ENCODE measurements at places on chromosomes 6 and 20. TPM values are rescaled to one million over a fixed set of nuclear protein-coding genes. Genes with fewer than 3 reads are reported as not detected.

ZNF165 gene
- 3.5 TPM for polyA plus RNA-seq

- DNase-seq, result peak; percentile 92
Measured at GRCh38 chr20:63707558-63708300, at the start of the genes ARFRP1 and ZGPAT. TSS of gene ARFRP1 (minus strand) at chr20:63707976. CDS start at chr20:63707091, 885 bp downstream. TSS of gene ZGPAT (plus strand) at chr20:63708039. CDS start at chr20:63708581, 542 bp downstream.

GRCh38 chr20:48454671-48455490 is 372.9 kb downstream of the PREX1 start:
- DNase-seq, result no peak

DNA sequence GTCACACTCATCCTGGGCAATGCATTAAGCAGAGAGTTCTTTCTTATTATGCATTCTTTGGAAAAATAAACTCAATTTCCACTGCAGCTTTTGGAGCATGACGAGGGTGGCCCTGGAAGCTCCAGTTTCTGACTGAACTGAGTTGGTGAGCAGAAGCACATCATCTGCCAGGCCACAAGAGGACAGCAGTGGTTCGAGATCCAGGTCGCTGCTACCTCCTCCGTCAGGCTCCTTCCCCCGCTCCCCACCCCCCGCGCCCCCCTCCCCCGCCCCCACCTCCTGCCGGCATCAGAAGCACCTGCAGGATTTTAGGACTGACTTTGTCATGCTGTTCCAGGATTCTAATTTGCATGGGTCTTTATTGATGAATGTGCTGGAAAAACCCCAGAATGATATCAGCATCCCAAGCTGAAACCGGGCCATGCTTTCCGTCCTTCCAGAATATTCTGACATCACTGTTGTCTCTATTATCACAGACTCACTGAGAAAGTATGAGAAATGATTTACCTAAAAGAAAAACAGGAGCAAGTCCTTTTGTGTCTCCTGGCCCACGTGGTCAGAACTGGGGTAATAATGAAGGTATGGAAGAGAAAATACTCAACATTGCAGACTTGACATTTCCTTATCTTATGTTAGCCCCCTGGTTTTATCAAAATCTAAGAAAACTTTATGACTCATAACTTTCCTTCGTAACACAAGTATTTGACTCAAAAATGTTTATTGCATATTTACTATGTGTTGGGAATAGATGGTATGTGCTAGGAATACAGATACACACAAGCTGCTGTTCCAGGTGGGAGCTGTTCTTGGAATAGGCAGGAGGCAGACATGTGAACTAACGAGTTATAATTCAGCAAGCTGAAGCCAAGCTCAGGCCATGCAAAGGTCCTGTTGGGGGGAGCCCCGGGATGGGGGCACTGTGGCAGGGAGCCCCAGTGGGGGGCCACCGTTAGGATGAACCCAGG is 220.2 kb upstream of the EXOC2 start:
- no peak for DNase-seq

DNA sequence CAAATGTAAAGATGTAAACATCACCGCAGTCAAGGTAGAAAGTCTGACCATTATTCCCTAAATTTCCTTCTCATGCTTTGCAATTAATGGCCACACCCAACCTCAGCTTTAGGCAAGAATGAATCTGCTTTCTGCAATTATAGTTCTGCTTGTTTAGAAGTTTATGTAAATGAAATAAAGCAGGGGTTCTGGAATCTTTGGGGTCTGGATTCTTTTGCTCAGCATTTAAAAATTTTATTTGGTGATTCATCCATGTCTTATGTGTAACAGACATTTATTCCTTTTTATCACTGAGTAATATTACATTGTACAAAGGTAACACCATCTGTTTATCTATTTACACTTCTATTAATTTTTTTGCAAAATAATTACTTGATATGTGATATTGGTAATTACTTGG is 613.6 kb downstream of the UTRN start:
- no peak for DNase-seq

- DNase-seq, result no peak
Measured at GRCh38 chr20:47799116-47799715, 13.9 kb upstream of the SULF2 start.

DNA sequence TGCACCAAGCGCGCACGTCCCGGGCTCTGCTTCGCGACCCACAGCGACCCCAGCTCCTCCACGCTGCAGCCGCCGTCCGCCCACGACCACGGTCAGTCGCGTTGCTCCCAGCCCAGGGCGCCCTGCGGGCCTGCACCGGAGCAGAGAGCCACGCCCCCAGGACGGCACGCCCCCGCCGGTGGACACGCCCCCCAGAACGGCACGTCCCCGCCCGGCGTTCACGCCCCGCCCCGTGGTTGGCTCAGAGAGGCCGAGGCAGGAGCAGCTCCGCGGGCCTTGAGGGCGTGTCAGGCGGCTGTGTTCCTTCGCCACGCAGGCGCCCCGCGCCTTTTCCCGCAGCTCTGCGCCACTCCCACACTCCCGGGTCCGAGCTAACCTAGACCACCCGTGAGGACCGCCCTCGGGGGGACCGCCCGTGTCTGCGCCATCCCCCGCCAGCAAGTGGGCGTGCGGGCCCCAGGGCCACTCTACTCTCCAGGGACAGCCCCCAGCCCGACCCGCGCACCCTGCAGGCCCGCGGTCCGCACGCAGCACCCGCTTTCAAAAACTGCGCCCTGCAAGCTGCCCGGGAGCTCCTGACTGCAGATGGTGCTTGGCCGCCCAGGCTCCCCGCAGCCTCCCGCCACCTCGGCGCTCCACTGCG is at the start of gene RNASET2:
RNASET2 (minus strand) TSS at position 107 of the 643 bp plus-strand sequence. CDS start 368 bp downstream, outside the sequence.
- DNase-seq, result peak; percentile 96

MOG gene
- polyA plus RNA-seq, result not detected

DNA sequence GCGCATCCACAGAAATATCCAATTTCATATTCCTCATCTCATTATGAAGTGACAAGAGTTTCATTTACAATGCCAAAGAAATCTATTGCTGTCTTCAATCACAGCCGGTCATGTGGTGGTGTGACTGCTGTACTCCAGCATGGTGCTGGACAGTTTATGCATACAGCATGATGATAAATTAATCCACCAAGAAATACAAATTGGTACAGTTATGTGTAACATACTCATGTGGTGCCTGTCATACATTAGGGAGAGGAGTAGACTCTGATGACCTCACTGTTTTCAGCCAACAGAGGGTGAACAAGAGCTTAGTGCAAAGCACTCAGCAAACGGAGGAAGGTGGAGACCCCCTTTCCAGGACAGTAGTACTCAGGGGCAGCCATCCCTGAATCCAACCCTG is 178.4 kb upstream of the SYNDIG1 start:
- DNase-seq, result no peak

PRND gene
- 0.03 TPM for polyA plus RNA-seq

DNA sequence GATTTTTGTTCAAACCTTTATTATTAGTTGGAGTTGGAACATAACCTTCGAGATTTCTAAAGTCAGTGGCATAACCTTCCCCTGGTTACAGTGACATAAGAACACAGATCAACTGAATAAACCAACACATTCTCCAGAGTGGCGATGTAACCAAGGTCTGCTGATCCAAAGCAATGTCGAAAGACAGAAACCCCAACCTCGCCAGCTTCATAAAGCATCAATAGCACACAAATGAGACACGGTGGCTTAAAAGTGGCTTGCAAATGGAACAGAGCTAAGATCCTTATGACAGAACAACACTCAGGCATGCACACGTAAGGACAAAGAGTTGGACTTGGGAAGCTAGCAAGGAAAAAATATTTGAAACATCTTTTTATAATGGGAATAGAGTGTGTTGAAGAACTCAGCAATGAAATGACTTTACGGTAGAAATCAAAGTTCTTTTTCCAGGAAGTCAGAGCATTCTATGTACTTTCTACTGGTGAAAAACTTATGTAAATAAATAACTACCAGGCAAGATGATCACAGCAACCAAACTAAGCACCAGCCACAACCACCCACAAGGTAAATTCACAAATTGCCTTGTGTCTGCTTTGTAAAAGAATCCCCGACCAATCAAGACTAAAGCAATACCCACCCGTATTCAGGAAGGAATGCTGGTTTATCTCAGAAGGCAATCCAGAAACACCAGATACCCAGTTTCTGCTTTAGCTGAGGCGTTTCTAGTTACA is 61.0 kb upstream of the NHSL1 start:
- DNase-seq, result no peak

DNA sequence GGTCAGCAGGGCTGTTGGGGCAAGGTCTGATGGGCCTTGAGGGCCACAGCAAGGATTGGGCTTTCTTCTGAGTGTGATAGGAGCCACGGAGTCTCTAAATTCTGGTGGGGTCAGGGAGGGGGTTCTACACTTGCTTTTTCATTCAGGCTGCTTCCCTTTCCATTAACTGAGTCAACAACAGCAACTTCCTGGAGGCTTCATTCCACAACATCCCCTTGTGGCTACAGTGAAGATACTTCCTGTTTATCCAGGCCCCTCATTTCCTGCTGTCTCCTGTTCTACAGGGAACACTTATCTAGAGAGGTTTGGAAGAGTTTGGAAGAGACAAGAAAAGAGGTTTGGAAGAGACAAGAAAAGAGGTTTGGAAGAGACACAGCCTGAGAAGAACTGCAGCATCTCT is 144.8 kb upstream of the ENPP5 start:
- no peak for DNase-seq

GRCh38 chr6:2192976-2193375 is 52.4 kb downstream of the GMDS start:
- DNase-seq, result no peak

DNA sequence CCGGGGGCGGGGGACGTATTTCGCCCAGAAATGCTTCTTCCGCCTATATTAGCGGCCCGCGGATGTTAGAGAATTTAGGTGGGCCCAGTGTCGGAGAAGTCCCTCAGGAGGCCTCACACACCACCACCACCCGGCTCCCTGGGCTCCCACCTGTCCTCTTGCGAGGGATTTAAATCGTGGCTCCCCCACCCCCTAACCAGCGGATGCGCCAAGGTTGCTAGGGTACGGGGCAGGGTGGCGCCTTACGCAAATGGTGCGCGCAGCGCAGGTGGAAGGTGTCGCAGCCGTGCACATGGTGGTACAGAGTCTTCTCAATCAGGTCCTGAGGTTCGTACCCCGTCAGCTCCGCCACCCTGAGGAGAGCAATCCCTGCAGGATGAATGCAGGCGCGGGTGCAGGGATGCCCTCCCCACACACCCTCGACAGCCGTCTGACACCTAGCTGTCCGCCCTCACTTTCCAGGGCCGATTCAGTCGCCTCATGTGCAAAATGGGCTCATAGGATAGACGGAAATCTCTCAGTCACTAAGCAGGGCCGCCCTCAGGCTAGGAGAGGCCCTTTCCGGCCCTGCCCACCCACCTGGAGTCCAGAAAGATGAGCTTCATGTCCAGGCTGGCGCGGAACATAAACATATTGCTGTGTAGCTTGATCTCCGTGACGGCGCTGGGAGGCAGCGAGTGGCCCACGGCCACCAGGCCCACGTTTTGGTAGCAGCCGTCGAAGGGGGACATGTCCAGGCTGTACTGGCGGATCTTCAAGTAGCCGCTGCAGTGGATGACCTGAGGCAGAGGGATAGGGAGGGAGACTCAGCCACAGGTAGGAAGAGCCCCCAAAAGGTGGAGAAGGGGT is 16.6 kb downstream of the SIM1 start:
- peak; percentile 14 for DNase-seq

DNA sequence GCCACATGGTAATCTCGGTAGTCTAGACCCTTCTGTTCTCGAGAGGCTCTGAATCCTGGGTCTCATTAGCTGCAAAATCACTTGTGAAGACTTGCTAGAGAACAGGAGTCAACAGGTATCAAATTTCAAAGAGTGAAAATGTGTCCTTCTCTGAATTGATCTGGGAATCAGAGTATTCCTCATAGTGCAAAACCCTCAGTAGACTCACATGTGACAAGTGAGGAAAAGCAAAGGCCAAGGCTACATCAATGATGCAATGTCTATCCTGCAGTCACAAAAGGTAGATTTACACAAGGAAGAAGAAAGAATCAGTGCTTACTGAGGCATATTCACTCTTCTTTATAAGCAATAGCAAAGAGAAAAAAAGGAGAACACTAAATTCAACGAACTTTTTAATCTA is 1220.0 kb upstream of the GJE1 start:
- DNase-seq, result no peak

GRCh38 chr6:43956478-43956877 is 170.8 kb downstream of the MRPL14 start:
- DNase-seq, result no peak

DNA sequence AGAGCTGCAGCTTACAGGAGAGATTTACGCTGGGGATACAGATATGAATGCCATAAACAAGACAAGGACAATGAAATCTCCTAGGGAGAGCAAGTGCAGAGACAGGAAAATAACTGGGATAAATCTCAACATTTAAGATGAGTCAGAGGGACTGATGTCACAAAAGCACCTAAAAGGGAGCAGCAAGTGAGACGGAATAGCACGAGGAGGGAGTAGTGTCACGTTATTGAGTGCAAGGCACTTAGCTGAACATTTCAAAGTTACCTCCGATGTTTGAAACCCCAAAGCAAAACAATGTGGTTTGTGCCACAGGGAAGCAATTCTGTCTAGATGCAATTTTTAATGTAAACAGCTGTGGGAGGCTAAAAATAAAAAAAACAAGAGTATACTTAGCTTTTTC is 1131.7 kb upstream of the EYS start:
- DNase-seq, result no peak

PROKR2 gene
- not detected for polyA plus RNA-seq

HUS1B gene
- polyA plus RNA-seq, result 4.0 TPM

- no peak for DNase-seq
Measured at GRCh38 chr6:132726608-132726975, 12.7 kb upstream of the VNN1 start.

GRCh38 chr20:59751075-59751711 is 146.9 kb downstream of the PHACTR3 start:
- no peak for DNase-seq

MCCD1 gene
- not detected for polyA plus RNA-seq

DNA sequence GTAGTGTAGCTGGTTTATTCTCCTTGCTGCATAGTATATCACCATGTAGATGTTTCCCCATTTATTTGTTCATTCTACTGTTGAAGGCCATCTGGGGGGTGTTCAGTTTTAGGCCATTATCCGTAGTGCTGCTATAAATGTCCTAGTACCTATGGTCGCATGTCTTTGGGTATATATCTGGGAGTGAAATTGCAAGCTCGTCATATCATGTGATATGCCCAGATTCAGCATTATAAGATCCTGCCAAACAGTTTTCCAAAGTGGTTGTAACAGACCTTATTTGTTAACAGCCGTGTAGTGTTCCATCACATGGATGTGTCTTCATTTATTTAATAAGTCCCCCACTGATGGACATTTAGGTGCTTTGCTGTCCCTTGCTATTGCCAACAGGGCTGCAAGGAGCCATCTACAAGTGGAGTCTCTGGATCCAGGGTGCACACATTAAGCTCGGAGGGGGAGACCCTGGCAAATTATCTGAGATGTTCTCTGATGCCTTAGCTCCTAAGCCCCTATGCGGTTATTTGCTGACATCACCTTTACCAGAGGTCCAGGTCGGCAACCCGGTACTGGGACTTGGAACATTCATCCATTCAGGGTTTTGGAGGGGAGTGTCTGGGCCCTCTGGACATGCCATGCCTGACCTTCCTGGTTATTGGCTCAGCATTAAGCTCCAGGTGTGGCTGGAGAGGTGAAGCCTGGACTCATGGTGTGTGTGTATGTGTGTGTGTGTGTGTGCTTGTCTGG is 16.9 kb downstream of the LBP start:
- no peak for DNase-seq

HSPA1L gene
- 0.81 TPM for polyA plus RNA-seq

- DNase-seq, result no peak
Measured at GRCh38 chr20:45892828-45893500, 1.8 kb downstream of the CTSA start.
